ENCODE measurements at places on chromosomes 6 and 20.

DNA sequence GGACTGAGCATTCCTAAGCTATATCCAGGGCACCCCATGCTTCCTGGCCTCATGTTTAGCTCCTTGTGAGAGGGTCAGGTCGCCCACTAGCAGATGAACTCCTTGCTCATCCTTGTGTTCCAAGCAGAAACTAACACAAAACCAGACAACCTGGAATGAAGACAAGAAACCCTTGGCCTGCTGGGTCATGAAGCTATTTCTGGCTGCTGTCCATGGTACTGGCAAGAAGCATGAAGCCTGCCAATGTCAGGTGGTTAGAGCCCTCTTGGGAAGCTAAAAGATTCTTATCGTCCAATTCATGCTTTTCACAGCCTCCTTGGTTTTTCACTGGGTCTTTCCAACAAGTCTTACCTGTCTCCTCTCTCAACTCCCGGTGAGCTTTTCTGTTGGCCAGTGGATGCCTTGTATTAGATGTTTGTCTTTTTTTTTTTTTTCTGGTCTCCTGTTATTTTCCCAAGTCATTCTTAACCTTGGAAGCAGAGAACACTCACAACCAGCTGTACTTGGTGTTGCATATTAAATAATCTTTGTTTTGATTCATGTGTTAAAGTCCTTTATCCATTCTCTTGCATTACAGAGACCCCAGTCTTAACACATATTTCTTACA lies 180.3 kb downstream of the ANKRD60 start:
- no peak for DNase-seq

GRCh38 chr6:145212813-145213212 lies 522.5 kb downstream of the EPM2A start:
- no peak for DNase-seq

GRCh38 chr6:37492236-37492972 lies 7.3 kb downstream of the CCDC167 start:
- DNase-seq = no peak

DNA sequence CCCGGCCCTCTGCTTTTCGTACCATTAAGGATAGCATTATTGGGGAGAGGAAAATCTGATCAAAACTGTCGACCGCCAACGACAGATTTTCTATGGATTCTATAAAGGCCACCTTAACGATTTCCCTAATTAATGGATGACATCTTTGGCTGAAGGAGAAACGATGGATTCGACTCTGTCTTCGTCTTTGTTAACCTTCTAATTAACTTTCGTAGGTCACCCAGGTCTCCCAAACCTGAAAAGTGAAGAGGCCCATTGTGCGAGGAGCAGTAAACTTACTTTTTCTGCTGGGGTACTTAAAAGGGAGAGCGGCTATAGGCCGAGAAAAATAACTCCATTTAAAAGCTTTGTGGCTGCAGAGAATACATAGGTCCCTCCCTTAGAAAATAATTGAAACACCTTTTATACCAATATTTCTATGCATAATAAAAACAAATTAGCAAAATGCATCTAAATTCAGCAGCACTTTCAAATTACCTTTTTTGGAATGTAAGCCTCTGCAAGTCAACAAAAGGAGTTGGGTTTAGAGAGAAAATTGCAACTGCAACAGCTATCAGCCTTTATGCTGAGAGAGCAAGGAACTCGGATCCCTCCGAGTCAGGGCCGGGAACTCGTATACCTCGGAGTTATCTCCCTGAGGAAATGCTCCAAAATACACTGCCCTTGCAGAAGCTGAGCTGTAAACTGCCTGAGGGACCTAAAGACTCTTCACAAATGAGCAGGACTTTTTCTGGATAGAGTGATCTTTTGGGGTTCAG lies 31.4 kb upstream of the NR2E1 start:
- no peak for DNase-seq

DNA sequence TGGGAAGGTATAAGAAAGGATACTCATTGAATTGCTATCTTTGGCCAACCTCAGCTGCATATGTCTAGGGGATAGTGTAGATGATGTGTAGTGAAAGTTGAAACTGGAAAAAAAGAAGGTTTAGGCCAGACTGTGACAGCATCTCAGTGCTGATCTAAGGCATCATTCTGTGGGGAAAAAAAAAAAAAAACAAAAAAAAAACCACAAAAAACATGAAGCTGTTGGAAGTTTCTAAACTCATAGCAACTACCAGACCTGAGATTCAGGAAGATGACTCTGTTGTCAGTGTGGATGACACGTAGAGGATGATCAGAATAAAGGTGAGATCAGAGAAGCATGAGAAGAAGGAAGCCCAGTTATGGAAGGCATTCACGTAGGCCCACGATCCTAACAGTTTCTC lies 100.8 kb upstream of the CNKSR3 start:
- no peak for DNase-seq

- DNase-seq = peak; percentile 82
These were observed 622 bp upstream of the KIZ start for GRCh38 chr20:21125072-21125848.

DNA sequence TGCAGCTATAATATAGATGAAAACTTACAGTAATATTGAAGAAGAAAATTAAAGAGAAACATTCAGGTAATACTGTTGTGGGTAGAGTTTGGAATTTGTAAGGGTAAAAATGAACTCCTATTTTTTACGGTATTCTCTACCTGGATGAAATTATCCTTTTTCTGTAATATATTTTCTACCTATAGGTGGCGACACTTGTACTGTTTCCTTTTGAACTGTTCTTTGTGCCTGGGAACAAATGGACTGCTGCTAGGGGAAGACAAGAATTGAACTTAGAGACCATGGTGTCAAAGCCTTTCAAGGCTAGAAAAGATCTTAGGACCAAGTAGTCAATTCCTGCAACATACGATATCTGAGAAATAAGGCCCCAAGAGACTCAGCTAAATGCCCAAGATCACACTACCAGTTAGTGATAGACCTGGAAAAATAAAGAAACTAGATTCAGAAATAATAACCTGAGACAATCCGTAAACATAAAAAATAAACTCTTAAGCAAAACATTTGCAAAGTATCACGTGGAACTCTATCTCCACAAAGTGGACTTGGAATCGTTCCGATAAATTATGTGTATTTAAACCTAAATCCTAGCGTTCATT lies 383.8 kb downstream of the TFAP2A start:
- no peak for DNase-seq

GRCh38 chr6:101395345-101395744 lies 1.8 kb downstream of the GRIK2 start:
- no peak for DNase-seq

GRCh38 chr6:18179770-18180356 lies 24.6 kb downstream of the KDM1B start:
- no peak for DNase-seq

- no peak for DNase-seq
These were observed 72.9 kb downstream of the SLC22A3 start for GRCh38 chr6:160420969-160421556.

- peak; percentile 90 for DNase-seq
These were observed 681 bp downstream of the DIDO1 start for GRCh38 chr20:62925420-62926228.

DNA sequence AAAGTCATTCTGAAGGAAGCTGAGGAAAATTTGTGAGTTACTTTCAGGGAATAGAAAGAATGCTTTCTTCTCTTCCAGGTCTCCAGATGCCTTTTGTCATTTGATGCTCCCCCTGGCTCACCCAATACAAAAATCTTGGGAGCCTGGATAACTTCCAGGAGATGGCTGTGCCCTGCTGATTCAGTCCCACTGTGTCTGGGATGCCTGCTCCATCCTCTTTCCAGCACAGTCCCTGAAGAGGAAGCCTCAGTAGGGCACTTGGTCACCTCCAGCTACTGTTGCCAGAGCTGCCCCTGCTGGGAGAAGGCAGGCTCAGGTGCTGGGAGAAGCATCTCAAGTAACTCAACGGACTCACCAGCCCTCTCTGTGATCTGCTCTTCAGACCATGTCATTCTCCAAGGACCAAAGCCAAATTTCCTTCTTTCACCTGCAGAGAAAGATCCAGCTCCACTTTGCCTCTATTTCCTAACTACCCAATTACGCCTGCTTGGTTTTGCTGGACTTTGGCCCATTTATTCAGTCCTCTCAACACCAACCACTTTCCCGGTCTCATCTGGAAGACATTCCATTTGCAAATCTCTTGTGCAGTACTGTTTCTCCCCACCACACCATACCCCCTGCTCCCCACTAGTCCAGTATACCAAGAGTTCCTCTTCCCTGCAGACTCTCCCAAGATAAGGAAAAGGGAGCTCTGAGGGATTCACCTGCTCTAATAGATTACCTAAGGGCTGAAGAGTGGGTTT lies 53.3 kb downstream of the SLC23A2 start:
- DNase-seq = no peak

DNA sequence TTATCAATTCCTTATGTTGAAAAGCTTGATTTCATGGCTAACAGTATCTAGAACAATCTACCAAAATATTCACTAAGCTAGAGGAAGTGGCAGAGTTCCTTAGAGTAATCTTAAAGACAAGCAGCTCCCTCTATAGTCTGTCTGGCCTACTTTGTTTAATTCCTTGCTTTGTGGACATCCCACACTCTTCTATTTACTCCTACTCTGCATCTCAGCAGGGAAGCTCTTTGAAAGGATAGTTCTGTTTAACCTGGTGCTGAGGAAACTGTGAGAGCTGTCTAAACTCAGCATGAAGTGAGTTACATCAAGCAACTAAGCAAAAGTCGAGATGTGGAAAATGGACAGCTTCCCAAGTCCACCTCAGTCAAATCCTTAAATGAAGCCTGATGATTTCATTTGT lies 4.3 kb downstream of the REV3L start:
- DNase-seq = no peak

DNA sequence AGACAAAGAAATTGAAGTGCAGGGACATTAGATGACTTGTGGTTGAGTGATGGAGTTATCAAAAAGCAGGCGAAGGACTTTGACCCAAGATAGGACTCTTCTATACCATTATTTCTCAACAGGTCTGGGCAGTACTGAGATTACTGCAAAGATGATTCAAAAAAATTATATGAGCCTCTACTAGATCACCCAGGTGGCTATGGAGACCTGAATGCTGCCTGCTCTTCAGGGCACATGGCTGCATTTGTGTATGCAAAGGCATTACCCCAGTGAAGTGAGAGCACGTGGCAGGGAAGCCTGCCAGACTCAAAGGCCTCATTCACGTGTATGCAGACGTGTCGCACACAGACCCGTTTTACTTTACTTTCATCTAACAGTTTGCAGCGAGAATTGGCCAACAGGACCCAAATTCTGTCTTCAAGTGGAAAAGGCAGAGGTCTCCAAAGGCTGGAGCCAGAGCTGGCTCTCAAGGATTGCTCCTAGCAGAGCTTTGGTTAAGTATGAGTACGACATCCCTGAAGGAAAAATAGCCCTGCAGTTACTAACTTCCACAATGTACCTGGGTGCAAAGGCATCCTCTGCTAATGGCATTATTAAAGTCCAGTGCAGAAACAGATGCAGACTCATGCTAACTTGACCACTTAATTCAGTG lies 113.8 kb upstream of the ARMC2 start:
- DNase-seq = no peak

DNA sequence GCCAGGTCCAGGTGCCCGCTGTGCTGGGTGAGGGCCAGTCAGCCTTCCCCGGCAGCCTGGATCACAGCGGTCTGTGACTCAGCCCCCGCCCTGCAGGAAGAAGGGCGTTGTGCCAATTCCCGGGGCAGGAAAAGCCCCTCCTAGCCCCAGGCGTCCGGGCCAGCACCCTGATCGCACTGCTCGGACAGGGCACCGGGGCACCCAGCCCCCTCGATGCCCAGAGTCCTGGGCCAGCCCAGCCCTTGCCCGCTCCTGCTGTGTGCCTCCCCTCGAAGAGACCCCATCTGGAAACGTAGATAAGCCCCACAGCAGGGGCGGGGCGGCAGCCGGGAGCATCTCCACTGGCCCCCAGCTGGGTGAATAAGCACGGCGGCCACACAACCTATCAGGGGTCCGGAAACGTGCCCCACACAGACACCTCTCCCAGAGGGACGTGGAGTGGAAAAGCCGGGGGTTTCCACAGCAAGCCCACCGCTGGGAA lies 9.9 kb downstream of the LAMA5 start:
- no peak for DNase-seq

GRCh38 chr6:145602726-145603326 lies 132.5 kb downstream of the EPM2A start:
- no peak for DNase-seq

DNA sequence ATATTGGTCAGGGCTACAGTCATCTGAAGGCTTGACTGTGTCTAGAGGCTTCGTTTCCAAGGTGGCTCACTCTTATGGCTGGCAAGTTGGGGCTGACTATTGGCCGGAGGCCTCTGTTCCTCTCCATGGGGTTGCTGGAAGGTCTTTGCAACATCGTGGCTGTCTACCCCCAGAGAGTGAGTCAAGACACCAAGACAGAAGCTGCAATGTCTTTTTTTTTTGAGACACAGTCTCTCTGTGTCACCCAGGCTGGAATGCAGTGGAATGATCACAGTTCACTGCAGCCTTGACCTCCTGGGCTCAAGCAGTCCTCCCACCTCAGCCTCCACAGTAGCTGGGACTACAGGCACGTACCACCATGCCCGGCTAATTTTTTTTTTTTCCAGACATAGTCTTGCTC lies 29.4 kb upstream of the KIF3B start:
- DNase-seq = peak; percentile 10

- no peak for DNase-seq
These were observed 29.3 kb downstream of the GCM1 start for GRCh38 chr6:53119349-53119748.

GRCh38 chr6:107192830-107193229 lies 77.5 kb upstream of the BEND3 start:
- no peak for DNase-seq

GRCh38 chr6:71333697-71334096 lies 45.1 kb downstream of the OGFRL1 start:
- no peak for DNase-seq

DNA sequence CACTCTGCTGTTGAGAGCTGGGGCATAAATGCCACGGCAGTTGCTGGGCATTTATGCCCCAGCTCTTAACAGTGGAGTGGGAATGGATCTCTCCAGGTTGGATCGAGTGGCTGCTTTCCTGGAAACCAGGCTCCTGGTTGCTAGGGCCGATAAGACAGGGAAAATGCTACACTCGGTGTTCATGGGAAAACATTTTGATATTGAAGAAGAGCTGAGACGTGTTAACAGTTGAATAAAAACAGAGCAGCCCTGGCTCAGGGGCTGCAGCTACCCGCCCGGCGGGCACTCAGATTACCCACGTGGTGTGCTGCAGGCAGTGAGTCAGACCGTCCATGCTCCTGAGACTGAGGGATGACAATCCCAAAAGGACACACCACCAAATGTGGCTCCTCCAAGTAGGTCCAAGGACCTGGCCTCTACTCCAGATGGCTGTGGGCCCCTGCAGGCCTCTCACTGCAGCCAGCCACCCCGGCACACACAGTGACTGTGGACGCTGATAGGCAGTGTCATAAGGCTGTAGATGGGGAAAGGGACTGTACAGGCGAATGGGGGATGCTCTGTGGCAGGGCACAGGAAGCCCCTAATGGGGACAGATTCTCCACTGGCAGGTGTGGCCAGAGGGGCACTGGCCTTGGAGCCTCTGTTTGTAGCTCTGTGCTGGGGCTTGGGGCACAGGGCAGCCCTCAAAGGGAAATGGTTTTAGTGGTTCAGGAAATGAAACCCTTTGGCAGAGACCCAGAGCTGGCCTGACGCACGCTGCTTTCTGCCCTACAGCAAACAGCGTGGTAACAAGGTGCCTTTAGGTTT lies 237.8 kb downstream of the LY86 start:
- DNase-seq = peak; percentile 82
